ENCODE measurements at places on chromosomes 13 and 19.

DNA sequence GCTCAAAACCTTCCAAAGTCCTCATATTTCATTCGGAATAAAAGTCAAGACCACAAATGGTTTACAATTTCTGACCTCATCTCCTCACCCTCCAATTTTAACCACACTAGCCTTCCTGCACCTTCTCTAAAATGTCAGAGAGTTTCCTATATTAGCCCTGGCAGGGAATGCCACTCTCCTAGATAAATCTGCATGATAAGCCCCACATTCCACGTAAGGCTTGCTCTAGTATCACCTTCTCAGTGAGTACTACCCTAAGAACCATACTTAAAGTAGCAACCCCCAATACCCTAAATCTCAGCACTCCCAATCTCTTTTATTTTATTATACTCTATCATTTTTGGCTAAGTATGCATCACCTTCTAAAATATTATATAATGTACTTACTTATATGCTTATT lies 100.5 kb upstream of the SLITRK5 start:
- DNase-seq, result no peak

GRCh38 chr19:39928357-39928725 lies 6.1 kb downstream of the FCGBP start:
- DNase-seq, result no peak

DNA sequence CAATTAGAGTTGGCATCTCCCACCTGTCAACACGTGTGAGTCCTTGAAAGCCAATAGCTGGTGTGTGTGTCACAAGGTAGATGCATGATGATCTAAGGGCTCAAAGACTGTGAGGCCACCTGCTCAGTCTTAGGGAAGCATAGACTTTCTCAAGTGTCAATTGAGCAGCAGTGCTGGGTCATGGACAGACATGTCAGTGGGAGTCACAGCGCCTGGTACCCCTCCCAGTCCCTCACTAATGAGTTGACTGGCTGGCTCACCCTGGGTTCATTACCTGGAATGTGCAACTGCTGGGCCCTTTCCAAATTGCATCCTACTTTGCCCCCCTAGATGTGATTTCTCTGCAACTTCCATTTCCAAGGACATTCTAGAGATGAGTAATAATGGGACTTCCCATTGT lies 9.1 kb upstream of the PSG6 start:
- DNase-seq, result no peak

DNA sequence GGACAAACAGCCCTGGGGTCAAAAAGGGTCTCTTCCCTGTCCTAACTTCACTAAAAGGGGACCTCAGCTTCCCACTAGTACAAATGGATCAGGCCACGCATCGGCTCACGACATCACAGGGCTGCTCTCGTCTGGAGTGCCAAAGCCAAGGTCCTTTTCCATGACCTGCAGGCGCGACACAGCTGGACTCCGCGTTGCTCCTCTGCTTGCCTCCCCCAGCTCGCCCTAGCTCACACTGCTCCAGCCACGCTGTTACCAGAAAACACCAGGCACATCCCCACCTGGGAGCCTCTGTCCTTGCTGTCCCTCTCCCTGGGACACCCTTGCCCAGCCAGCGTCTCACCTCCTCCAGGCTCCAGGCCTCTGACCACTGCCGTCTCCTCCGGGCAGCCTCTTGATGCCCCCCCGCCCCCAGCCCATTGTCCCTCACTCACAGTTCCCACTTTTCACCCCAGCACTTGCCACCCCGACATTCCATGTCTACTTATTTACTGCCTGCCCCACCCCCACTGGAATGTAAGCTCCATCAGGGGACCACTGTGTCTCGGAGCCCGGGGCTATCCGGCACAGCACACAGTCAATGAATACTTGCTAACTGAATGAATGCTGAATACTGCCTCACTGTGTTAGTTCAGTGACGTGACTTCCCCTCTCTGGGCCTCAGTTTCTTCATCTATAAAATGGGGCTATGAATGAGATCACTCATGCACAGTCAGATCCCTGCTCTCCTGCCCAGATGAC lies 20.7 kb downstream of the AKT2 start:
- DNase-seq, result no peak

DNA sequence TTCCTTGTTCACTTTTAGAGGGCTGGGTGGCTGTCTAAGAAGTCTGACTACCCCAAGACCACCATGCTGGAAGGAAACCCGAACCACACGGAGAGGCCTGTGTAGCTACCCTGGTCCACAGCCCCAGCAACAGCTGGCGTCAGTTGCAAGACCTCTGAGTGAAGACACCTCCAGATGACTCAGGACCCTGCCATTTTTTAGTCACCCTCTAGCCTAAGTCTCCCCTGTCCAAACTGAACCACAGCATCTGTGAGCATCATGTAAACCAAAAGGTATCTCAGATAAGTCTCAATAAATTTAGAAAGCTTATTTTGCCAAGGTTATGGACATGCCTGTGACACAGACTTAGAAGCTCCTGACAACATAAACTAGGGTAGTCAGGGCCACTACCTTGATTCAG lies 2.2 kb upstream of the SYDE1 start:
- DNase-seq, result no peak

DNA sequence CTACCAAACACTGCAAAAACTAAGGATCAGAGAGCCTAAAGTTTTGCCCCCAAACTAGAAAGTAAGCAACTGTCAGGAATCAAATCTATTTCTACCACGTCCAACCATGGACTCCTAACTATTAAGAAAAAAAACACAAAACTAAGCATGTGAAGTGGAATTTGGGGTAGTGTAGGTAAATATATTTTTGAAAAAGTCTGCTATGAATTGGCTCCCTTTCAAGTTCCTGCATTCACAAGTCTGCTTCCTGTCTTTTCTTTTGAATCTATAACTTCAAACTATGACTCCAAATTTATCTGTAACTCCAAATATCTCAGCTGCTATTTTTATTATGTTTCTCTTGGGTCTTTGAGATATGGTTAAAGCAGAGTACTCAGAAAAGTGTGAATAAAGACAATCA lies 47.0 kb downstream of the PCDH9 start:
- DNase-seq, result no peak

DNA sequence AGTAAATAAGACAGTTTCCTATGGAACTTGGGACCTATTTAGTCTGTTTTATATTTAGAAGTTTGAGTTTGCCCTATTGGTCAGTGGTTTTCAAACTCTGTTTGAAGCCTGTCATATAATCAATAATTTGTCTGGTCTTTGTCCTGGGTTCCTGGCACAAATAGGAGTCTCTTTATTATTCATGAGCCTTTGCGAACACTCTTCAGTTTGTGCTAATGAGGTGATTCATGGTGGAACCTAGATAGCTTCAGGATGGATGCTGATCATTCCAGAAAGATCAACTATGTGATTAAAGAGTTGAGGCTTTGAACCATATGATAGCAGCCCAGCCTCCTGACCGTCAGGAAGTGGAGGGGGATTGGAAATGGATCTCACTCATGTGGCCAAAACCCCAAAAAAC lies 10.0 kb upstream of the VWA8 start:
- no peak for DNase-seq

DNA sequence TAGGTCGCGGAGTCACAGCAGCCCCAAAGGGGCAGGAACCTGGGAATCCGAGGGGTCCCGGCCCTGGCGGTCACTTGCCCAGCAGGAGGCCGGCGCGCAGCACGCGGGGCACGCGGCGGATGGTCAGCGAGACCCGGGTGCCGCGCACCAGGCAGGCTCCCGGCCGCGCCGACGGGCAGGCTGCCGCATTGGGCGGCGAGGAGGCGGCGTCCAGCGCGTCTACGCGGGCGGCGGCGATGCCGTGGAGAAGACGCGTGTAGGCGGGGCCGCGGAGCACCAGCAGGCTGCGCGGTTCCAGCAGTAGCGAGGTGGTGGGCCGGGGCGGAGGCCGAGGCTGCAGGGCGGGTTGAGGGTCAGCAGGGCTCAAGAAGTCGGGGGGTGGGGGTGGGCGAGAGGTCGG lies 607 bp upstream of the SYNE4 start:
- peak; percentile 81 for DNase-seq

GRCh38 chr13:94020833-94021232 lies 458.6 kb downstream of the DCT start:
- no peak for DNase-seq

- no peak for DNase-seq
Measured at GRCh38 chr13:45349438-45349837, 8.5 kb upstream of the TPT1 start.

DNA sequence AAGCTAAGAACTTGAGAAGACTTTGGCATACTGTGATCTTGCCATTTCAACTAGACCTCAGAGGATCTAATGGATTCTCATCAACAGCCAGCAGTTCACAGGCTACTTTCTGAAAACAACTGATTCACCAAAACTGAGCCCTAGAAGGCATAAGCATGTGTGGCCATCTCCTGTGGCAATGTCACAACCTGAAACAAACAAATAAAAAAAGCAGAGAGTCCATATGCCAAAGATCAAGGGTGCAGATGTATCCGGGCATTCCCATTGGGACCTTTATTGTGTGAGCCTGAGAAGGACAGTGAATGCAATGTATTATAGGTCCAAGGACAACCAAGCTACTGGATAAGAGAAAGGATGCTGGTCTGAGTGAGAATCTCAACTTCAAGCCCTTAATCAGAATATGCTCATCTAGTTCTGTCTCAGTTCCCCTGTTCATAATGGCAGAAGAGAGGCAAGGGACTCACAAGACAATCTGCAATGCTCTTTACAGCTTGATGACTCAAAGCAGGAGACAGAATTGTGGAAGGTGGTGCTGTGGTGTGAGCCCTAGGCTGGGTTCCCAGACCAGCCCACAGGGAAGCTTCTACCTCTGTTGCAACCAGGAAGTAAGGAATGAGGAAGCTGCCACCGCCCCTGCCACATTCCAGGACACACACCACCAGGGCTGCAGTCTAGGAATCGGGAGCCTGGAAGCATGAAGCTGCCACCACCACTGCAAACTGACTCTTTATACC lies 133.7 kb downstream of the RAP2A start:
- DNase-seq, result no peak

DNA sequence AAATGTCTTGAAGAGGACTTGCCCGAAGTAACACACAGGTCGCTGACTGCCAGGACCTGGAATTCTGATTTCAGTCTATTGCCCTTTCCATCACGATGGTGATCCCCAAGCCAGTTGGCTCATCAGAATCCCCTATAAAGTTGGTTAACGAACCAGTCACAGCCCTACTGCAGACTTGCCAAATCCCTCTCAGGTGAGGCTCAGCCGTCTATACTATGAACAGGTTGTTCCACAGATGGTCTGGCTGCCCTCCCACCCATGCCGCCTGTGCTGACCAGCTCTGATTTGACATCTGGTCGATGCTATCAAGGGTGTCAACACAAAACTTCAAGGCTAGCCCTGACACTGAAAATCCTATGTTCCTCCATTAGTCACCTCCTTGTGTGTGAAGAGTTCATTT lies 90.0 kb downstream of the RNASEH2B start:
- DNase-seq, result no peak

DNA sequence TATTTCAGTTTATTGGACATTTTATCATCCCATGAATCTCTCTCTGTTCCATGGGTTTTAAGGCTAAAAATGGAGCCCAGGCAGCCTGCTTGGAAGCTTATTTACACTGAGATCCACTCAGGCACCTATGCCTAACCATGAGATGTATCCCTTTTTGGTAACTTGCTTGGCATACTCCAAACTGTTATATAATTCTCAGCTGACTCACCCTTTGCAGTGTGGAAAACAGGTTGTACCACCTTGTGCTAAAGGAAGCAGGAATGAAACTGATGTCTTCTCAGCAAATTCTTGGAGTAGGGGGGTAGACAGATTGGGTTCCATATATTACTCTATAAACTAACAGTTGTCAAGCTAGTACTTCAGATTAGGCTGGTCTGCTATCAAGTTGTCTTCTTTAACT lies 483.6 kb downstream of the KLF5 start:
- DNase-seq, result no peak

- peak; percentile 76 for DNase-seq
Measured at GRCh38 chr13:31200637-31200971, 829 bp downstream of the B3GLCT start.

DNA sequence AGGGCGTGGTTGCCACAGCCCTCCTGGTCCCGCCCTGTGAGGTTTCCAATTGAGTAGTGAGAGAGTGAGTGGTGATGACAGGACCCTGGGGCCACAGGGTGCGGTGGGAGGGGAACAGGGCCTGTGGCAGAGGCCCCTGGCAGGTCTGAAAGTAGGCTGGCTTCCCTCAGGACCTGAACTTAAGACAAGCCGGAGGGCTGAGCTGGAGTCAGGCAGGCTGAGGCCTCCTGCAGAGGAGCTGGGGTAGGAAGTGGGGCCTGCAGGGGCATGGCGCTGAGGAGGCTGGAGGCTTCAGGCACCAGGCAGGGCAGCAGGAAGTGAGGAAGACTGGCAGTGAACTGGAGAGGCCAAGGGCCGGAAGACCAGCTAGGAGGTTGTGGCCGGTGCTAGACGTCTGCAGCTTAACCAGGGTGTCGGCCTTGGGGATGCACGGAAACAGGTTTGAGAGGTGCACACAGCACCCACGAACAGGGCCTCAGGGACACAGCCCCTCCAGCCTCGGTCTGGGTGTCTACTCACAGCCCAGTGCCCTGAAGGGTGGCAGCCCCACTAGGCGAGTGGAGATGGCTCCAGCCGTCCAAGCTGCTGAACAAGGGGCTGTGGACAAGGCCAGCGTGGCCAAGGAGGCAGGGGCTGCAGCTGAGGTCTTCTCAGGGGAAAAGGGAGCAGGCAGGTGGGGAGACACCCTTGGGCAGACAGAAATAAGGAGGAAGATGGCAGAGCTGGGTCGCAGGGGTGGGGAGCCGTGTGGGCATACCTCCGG lies 17.8 kb downstream of the POP4 start:
- DNase-seq, result no peak

DNA sequence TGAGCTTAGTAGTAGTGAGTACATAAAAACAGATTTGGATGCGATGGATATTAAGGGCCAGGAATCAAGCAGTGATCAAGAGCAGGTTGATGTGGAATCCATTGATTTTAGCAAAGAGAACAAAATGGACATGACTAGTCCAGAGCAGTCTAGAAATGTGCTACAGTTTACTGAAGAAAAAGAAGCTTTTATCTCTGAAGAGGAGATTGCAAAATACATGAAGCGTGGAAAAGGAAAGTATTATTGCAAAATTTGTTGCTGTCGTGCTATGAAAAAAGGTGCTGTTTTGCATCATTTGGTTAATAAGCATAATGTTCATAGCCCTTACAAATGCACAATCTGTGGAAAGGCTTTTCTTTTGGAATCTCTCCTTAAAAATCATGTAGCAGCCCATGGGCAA lies 11.4 kb downstream of the CHAMP1 start:
- no peak for DNase-seq

All from BE2C (cell line).